ENCODE measurements at places on chromosomes 12 and 14.
A peak's percentile ranks its signal among the peaks of the same experiment; 100 is the strongest.

GRCh38 chr12:109387425-109388166 is 39.9 kb downstream of the MYO1H start:
- DNase-seq, result peak; percentile 38

- no peak for DNase-seq
These were observed 56.4 kb upstream of the RERGL start for GRCh38 chr12:18146363-18146762.

- DNase-seq, result no peak
These were observed 52.1 kb downstream of the EID3 start for GRCh38 chr12:104355630-104356029.

DNA sequence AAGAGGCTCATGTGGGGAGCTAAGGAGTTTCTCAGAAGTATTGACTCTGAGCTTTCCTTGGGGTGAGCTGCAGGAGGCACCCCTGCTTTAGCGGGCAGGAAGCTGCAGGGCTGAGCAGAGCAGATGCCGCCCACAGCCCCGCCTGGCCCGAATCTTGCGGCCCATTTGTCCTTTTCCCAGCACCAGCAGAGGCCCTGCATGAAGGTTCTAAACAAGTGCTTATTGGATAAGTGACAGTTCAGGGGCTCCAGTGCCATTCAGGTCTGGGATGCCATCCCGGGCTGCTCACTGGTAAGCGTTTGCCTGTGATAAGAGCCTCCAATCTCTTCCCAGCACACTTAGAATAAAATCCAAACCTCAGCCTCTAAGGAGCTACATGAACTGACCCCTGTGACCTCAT is 11.4 kb downstream of the RILPL1 start:
- DNase-seq, result no peak

DNA sequence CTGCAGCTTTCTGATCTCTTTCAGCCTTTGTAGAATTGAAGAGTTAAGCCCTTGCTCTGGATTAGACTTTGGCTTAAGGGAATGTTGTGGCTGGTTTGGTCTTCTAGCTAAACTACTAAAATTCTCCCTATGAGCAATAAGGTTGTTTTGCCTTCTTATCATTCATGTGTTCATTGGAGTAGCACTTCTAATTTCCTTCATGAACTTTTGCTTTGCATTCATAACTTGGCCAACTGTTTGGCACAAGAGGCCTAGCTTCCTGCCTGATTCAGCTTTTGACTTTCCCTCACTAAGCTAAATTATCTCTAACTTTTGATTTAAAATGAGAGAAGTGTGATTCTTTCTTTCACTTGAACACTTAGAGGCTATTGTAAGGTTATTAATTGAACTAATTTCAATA is 384.3 kb downstream of the RAD51B start:
- DNase-seq, result no peak

DNA sequence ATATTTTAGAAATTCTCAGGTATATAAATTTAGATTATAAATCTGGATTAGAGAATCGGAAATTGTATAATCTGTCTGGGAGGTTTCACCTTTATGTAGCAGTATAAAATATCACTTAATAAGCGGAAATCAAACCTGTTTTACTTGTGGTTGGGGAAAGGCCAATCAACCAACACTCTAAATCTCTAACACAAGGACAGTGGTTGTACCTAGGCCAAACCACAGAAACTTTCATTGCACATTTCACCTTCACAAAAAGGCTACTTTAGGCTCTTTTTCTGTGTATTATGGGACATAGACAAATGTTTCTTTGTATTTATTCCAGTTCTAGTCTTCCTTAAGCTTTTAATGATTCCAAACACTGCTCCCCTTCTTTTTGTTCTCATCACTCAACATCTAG is 19.8 kb downstream of the ERH start:
- peak; percentile 20 for DNase-seq

DNA sequence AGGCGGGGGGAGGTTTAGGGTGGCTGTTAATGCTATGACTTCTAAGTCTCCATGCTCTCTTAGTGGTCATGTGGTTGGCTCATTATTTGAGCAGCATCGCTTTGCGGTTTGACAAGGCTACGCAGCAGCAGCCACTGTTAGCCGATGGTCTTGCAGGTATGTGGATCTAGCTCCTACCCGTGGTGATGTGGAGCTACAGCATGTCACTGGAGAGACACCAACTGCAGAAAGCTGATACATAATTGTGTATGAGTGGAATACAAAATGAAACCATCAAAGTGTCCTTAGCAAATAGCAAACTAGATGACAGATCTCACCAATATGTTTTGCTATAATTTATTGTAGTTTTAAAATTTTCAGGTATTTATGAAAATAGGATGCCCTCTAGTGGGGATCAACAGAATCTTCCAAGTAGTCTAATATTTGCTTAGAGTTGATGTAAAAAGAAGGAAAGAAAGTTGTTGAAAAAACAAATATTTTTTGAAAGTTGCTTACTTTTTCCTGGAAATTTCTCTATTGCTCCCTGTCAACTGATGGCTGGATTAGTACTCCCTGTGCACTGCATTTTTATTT is 94.9 kb downstream of the NAV3 start:
- DNase-seq, result peak; percentile 63

DNA sequence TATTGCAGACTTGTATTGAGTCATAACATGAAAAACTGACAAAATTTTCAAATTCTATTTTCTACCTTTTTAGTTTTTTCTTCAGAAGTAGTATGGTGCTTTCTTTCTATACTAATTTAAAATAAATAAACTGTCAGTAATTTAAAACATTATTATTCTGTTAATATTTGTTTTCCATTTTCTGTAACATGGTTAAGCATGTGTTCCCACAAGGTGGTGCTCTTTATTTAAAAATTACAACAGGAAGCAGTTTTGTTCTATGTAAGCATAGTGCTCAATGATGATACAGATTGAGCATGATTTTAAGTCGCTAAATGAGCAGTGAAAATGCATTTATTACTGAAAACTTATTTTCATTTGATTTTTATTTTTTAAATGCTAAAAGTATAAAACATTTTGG is 114.6 kb downstream of the PPFIA2 start:
- DNase-seq, result peak; percentile 47

GRCh38 chr12:69457433-69457832 is 12.8 kb upstream of the FRS2 start:
- DNase-seq, result no peak

DNA sequence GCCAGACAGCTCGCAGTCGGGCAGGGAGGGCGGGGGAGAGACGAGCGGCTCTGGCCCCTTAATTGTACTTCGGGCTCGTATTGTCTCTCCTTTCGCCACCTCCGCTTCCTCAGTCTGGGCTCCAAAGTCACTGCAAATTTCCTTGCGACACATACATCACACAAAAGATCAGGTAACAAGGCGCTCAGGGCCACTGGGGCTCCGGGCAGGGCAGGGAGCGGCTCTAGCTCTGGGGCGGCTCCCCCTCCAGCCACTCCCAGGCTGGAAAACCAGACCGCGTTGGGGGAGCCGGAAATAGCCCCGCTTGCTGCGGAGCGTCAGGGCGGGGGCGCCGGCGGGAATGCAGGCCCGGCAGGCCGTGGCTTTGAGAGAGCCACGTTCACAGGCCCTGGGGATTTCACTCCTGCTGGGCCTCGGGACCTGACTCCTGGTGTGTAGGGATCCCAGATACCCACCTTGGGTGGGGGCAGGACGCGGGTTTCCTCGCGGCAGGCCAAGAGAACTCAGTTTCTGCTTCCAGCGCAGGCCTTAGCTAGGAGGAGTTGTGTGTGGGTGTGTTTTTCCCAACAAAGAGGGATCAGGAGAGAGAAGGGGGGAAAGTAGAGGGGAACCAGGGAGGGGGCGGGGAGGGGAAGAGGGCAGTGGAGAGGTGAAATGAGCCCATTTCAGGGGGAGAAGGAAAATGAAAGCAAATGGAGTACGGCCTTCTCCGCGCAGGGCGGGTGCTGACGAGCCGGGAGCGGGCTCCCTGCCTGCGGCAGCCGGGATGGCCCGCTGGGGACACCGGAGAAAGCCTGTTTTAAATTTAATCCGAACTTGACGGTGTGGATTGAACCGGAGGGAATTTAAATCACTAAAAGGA is 4.4 kb upstream of the HOXC9 start:
- no peak for DNase-seq

- no peak for DNase-seq
These were observed 39.1 kb downstream of the SPPL3 start for GRCh38 chr12:120865098-120865497.

- DNase-seq, result no peak
These were observed 7.2 kb downstream of the RASSF8 start for GRCh38 chr12:25965682-25966081.

DNA sequence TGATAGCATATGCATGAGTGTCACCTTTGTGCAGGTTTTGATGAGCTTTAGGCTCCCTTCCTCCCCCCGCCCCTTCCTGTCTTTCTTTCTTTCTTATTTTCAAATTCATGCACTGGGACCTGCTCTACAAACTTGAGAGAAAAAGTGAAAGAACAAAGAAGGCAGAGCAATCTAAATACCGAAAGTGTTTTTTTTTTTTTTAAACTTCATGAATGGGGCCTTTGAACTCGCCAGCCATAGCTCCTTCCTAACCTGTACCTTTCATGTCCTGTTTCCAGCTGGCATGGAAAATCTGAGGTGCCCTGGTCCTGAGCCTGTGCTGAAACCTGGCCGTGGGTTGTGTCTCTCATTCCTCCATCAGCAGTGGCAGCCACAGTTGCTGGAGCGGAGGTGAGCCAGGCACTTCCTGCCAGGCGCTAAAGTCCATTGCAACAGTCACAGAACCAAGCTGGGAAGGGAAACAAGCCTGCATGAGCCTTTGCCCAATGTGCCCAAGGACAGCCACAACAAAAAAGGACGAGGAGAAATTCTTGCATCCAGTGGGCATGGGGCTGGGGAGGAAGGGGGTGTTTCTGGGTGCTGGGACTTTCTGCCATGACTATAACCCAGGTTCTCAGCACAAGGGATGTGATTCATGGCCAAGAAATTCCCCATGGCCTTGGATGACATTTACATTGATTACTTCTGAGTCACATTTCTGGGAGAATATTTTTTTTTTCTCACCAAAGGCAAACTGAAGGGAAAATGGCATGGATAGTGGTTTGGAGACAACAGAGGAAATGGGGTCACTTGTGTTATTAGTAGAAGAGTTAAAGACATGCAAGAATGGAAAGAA is 102.7 kb downstream of the TMEM30B start:
- DNase-seq, result peak; percentile 88

GRCh38 chr12:47234576-47235141 is 154.9 kb upstream of the AMIGO2 start:
- no peak for DNase-seq

GRCh38 chr14:89866458-89866857 is 88.1 kb downstream of the EFCAB11 start:
- no peak for DNase-seq

DNA sequence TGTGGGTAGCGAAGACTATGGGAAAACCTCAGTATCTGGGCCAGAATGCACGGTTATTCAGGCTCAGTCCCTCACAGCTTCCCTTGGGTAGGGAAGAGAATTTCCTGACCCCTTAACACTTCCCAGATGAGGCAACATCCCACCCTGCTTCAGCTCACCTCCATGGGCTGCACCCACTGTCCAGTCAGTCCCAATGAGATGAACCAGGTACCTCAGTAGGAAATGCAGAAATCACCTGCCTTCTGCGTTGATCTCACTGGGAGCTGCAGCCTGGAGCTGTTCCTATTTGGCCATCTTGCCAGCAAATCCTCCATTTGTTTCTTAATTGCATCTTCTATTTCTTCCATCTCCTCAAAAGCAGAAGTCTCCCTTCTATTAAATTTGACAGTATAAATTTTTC is 104.4 kb downstream of the FOXA1 start:
- no peak for DNase-seq

DNA sequence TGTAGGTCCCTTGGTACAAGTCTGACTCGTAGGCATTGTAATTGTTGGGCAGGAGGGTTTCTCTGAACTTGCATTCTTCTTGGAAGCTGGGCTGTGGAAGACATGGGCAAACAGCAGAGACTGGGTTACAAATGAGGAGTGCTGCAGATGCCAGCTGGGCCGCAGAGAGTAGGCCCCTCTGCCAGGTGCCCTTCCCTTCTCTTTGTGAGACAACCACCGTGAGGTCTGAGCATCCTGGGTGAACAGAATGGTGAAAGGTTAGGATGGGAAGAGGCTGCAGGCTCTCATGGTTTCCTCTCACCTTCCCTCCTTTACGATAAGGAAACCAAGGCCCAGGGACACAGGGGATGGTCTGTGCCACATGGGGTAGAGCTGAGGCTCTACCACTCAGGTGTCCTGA is 11.3 kb downstream of the FGF6 start:
- DNase-seq, result no peak

DNA sequence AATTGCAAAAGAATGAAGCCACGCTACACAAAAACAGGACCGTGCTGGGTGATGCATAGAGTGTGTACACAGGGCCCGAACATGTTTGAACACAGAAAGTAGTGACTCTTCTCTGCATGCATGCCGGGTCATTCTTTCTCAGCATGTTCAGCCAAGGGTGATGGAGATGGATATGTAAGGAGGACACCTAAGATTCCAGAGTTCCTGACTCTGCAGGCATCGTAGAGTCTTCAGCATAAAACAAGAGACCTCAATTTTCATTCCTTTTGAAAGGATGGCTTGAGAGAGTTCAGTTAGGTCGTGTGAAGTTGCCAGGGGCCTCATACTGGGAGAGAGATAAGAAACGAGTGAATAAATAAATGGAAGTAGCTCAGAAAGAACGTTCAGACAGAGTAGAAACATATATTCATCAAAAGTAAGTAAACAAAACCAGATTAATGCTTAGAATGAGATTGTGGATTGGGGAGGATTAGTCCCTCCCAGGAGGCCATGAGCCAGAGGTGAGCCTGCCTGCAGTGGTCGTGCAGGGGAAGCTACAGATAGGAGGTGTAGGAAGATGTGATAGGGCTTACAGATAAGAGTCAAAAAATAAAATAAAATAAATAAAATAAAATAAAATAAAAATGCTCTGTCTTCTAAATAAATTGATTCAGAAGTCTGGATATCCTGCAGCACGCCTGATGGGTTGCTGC is 27.6 kb upstream of the SEL1L start:
- DNase-seq, result no peak

- no peak for DNase-seq
These were observed 278.8 kb downstream of the ZFP36L1 start for GRCh38 chr14:68513838-68514607.

- DNase-seq, result no peak
These were observed 395.7 kb upstream of the PDE3A start for GRCh38 chr12:19972325-19973288.

GRCh38 chr12:108589840-108590229 is 8.0 kb downstream of the TMEM119 start:
- DNase-seq, result no peak

GRCh38 chr12:132485619-132486018 is 4.3 kb upstream of the FBRSL1 start:
- no peak for DNase-seq

DNA sequence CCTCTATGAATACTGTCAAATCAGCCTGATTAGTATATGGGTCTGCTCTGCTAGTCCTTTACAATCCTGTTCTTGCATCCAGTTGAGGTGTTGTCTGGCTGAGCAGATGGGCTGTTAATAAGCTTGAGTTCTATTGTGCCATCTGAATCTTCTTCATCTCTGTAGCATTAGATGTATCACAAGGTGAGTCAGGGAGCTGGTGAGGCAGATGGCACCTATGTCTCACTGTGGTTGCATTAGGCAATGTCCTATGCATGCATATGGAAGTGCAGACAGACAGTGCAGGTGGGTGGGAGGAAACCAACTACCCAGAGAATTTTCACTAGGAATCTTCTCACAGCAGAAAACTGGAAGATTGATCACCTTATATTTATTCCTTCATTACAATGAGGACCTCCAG is 165.7 kb upstream of the STXBP6 start:
- no peak for DNase-seq
